ENCODE measurements at places on chromosomes 2 and 18. TPM values are rescaled to one million over a fixed set of nuclear protein-coding genes. Genes with fewer than 3 reads are reported as not detected.

The AMER3 gene
- total RNA-seq = not detected

The FOSL2 gene
- total RNA-seq = 184 TPM

The DYSF gene
- total RNA-seq = 21.3 TPM

The ABHD1 gene
- 0.90 TPM for total RNA-seq

The TSPYL6 gene
- total RNA-seq = 0.12 TPM

The SIX3 gene
- not detected for total RNA-seq

The SERPINB7 gene
- total RNA-seq = not detected

The RPRD1A gene
- 45.1 TPM for total RNA-seq

The MAPRE3 gene
- total RNA-seq = 16.1 TPM

The EML6 gene
- total RNA-seq = 2.7 TPM

The C1D gene
- total RNA-seq = 19.9 TPM

The ASPRV1 gene
- total RNA-seq = 3.4 TPM

The DAW1 gene
- not detected for total RNA-seq

DNA sequence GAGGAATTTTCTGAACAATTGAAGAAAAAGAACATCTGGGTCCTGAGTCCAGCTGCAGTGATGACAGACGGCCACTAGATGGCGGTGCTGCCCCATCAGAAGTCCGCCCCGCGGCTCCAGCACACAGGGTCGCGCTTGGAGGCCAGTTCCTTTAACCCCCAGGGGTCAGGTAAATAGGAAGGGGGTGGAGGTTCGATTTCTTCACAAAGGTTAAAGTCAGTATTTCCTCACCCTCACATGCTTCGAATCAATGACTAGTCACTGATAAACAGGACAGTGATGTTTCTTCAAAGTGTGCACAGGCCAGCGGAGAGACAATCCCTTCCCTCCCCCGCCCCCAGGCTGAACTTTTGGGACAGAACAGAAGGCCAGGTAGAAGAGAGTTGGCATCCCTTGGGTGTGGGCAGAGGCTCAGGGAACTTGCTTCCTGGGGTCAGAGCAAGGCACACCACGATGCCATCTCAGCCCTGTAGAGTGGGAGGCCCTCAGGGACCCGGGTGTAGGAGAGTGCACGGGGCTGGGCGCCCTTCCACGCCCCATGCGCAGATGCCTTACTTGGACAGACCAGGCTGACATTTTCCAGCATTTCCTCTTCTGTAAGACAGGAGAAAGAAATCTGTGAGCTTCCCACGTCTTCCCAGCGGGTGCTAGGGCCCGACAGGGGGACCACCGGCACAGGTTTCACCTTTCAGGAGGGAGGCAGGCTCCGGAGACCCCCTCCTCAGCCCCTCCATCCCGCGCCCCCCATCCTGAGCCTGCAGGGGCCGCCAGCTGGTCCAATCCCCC lies 722 bp downstream of the APOB start:
- peak; percentile 90 for DNase-seq

DNA sequence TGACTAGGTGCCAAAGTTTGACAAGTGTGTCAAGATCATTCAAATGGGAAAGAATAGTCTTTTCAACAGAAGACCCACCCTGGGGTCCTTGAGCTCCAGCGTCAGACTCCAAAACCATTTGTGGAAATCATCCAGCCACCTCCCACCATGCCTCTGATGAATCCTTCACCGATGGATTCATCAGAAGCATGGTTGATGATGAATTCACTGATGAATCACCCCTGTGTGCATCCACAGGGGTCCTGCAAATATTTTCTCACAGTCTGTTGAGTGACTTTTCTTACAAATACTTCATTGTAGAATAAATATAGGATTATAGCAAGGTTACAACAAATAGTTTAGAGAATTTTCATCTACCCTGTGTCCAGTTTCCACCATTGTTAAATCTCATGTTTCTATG lies 4.3 kb downstream of the UGT1A9 start:
- DNase-seq = no peak

GRCh38 chr2:44616667-44617155 lies 255.0 kb downstream of the CAMKMT start:
- DNase-seq = no peak

DNA sequence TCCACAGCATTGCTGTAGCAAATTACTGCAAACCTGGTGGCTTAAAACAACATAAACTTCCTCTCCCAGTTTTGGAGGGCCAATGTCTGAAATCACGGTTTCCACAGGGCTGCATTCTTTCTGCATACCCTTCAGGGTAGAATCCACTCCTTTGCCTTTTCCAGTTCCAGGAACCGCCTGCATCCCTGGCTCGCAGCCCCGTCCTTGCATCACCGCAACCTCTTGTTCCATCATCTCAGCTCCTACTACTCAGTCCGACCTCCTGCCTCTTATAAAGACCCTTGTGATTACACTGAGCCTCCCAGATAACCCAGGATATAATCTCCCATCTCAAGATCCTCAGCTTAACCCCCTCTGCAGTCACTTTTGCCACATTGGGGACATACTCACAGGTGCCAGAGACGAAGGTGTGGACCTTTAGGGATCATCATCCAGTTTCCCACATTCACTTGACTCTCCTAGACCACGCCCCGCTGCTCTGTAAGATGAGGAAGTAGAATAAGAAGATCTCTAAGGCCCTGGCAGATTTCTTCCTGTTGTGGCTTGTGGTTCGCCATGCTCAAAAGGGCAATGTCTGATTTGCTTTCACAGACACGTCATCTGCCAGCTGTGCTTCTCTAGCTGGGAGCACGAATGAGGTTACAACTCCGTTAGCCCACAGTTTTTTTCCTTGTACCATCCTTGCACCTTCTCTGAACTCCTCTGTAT lies 103.6 kb upstream of the AGAP1 start:
- peak; percentile 53 for DNase-seq

GRCh38 chr2:190379249-190379964 lies 28.7 kb upstream of the MFSD6 start:
- no peak for DNase-seq

GRCh38 chr2:40034801-40035200 lies 255.7 kb upstream of the THUMPD2 start:
- DNase-seq = no peak

DNA sequence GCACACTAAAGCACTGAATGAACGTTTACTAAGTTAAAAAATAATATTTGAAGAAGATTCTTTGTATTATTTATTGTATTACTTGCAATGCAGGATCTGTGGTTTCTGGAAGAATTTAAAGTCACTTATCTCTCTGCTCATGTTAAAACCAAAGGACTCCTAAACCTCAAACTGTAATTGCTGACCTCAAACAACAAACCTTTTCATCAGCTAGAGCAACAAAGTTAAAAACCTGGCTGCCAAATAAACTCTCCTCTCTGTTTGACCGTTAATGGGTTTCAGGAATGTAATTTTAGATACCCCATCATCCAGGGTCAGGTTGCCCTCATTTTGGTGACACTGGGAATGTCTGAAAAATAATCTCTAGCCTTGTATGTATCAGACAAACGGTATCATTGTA lies 239.1 kb downstream of the TGIF1 start:
- DNase-seq = no peak

GRCh38 chr2:9565436-9566153 lies 10.0 kb upstream of the ADAM17 start:
- DNase-seq = peak; percentile 91

DNA sequence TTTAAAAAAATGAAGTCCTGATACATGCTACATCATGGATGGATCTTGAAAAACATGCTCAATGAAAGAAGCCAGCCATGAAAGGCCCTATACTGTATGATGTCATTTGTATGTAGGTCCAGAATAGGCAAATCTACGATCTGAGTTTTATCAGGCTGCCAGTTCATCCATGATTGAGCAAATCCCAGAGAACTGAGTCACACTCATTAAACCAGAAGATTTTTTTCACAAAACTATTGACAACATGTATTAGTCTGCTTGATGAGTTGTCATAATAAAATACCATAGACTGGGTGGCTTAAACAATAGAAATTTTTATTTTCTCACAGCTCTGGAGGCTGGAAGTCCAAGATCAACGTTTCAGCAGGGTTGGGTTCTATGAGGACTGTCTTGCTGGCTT lies 130.7 kb downstream of the MREG start:
- DNase-seq = no peak

- no peak for DNase-seq
Observed at GRCh38 chr18:711310-711656, 1.1 kb downstream of the ENOSF1 start.

DNA sequence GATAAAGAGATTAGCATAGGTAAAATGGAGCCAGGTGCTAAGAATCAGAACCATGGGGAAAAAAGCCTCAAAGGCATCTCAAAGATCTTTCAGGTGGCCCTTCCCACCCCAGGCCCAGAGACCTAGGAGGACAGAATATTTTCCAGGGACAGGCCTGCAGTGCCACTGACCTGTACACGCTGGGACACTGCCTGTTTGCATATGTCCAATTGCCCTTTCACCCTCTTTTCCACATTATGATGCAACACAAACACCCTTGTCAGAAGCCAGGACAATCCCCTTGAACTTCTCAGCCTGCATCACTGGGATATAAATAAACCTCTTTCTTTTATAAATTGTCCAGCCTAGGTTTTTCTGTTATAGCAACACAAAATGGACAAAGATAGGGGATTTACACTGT lies 419.1 kb downstream of the TRIB2 start:
- no peak for DNase-seq

DNA sequence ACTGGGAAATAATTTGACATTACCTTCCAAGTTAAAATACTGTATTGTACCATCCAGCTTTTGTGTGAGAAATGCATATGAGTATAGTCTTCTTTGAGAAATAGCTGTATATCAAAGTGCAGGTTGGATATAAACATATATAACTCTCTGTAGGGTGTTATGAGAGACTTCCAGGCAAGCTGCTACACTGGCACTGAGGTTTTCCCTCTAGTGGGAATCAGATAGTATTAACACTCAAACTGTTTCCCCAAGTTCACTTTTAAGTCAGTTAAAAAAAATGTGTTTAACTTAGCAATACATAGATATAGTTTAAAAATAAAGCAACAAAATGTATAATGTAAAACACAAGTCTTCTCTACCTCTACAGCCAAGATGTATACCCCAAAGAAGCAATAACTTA lies 368.4 kb upstream of the SLC8A1 start:
- no peak for DNase-seq

GRCh38 chr2:144950899-144951560 lies 431.1 kb upstream of the ZEB2 start:
- no peak for DNase-seq

DNA sequence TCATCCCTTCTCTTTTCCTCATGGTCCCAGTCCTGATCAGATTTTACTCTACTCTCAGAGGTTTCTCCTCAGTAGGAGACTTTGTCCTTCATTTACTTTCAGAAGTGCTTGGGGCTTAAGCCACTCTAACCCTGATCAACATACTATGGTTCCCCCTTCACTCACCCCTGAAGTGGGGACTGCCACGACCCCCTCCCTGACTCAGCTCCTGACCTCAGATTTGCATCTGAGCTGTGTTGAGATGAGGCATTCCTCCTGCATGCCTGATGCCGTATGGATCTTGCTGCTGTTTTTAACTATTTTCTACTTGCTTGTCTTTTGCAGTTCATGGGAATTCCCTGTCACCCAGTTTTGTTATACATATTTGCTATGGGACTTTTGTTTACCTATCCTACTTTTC lies 306.7 kb upstream of the CHST9 start:
- DNase-seq = no peak

DNA sequence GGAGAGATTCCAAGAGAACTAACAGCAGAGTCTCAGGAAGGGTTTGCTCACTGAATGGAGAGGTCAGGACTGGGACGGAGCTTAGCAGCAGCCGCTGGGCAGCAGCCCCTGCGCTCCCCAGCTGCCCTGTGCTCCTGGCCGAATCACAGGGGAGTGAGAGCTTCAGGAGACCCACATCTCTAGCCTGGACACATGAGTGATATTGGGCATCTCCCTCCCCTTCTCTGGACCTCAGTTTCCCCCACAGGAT lies 511 bp downstream of the MATN3 start:
- no peak for DNase-seq

GRCh38 chr2:50402654-50402960 lies 629.3 kb downstream of the NRXN1 start:
- DNase-seq = no peak

GRCh38 chr2:171522052-171522787 lies at the start of gene CYBRD1:
Gene CYBRD1, plus strand, starts transcription at chr2:171522474. Its CDS starts 72 bp downstream, at chr2:171522546.
- peak; percentile 95 for DNase-seq

DNA sequence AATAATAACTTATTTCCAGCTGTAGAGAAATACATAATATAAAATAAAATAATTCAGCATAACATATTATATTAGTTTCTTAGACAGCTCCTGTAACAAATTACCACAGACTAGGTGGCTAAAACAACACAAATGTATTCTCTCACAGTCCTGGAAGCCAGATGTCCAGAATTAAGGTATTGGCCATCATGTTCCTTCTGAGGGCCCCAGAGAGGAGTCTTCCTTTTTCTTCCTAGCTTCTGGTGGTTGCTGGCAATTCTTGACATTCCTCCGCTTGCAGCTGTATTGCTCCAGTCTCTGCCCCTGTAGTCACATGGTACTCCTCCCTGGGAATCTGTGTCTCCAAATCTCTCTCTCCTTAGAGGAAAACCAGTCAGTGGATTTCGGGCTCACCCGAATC lies 146.8 kb downstream of the RBM43 start:
- DNase-seq = no peak

DNA sequence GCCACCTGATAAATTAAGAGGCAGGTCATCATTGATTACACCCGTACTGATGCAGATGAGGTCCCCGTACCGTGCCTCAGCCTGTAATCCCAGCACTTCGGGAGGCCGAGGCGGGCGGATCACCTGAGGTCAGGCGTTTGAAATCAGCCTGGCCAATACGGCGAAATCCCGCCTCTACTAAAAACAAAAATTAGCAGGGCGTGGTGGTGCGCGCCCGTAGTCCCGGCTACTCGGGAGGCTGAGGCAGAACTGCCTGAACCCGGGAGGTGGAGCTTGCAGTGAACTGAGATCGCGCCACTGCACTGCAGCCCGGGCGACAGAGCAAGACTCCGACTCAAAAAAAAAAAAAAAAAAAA lies 683 bp upstream of the ENOSF1 start:
- DNase-seq = no peak

- DNase-seq = no peak
Observed at GRCh38 chr18:63073481-63073880, 246.1 kb downstream of the BCL2 start.

GRCh38 chr2:171630812-171631626 lies 56.2 kb upstream of the DYNC1I2 start:
- no peak for DNase-seq

DNA sequence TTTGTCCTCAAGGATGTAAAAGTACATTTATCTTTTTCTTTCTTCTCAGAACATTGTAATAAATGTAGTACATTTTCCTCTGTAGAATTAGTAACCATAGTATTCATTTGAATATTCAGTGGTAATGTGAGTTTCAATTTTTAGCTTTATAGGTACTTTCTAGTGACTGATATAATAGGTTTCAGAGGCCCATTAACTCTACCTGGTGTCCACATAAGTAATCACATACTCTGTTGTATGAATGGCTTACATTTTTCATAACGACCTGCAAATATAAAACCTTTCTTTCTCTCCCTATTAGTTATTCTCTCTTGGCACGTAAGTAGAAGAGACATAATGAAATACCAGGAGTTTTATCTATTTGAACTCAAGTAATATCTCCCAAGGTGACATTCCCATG lies 1017.6 kb downstream of the DPP10 start:
- DNase-seq = no peak

Measured in aorta (tissue), 5 donors.